ENCODE measurements at places on chromosomes 6 and 20.

GRCh38 chr6:154488802-154489437, 21.6 kb downstream of the CNKSR3 start:
- no peak for DNase-seq

DNA sequence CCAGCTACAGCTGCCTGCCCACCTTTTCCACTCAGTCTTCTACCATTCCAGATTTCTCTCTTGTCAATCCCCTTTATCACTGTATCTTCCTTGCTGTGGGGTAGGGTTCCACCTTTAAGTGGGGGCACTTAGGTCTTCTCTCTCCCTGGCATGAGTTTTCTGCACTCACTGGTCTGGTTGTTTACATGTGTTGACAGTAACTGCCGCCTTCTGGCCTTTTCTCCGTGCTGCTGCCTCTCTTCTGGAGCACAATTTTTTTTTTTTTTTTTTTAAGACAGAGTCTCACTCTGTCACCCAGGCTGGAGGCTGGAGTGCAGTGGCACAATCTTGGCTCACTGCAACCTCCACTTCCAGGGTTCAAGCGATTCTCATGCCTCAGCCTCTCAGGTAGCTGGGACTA, 12.0 kb downstream of the RNF114 start:
- DNase-seq: no peak

GRCh38 chr6:34569361-34569973, 13.3 kb upstream of the SPDEF start:
- no peak for DNase-seq

DNA sequence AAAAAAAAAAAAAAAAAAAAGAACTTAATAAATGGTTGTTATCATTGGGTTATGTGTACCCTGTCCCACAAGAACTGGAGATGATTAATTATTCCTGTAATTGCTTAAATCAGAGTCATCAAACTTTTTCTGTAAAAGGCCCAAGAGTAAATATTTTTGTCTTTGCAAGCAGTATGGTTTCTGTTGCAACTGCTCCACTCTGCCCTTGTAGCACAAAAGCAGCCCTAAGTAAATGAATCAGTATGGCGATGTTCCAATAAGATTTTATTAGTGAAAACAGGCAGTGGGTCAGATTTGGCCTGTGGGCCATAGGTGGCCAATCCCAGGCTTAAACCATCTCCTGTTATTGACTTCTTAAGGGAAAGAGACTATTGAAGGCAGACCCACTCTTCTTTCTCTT, 252.7 kb downstream of the TSHZ2 start:
- DNase-seq: no peak

DNA sequence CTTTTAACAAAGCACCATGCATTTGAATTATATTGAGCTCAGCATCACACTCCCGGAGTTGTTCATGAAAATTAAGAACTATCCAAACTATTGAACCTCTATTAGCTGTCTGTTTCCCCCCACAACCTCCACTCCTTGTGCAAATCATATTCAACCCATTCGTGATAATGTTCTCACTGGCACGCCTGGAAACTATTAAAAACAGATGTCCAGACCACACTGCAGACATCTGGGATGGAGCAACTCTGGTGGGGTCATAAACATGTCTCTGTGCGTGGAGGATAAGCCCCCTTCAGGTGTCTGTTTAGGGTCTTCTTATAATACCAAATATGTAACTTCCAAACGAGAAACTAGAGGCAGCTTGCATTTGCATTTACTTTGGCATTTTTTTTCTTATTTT, 193.7 kb downstream of the TFAP2A start:
- no peak for DNase-seq

DNA sequence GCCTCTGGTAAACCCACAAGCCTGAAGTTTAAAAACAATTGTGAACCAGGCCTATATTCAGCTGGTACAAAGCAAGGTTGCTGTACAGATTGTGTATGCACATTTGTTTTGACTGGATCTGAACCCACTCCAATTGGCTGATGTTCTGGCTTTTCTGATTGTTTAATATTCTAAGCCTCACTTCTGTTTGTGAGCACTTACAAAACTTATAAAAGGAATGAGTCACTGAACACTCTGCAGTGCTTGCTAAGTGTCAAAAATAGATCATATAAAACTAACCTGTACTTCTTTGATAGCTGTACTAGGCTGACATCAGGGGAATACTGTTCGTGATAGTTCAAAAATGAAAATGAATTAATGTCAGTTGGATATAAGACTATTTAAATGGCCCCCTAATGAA, 12.1 kb downstream of the COL21A1 start:
- DNase-seq: no peak

DNA sequence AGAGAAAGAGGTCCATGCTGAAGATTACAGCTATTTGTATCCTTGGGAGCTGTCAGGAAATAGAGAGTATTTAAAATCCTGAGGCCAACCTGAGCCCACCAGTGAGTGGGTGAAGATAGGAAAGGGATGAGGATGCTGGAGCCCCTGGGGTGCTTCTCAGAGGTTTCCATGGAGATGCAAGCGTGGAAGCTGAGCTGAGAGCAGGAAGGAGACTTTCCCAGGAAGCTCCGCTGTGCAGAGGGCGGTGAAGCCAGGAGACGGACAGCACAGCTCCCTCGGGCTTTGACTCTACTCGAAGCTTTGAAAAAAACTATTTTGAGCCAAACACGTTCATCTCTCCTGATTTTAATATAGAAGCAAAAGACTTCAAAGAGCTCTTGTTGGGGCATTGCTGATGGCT, 222.1 kb downstream of the SMOC2 start:
- DNase-seq: no peak

Measured in RWPE1 (cell line).